ENCODE measurements at places on chromosomes 12 and 14. TPM values are rescaled to one million over a fixed set of nuclear protein-coding genes. Genes with fewer than 3 reads are reported as not detected.

SYT1 gene
- not detected for total RNA-seq

PRR4 gene
- total RNA-seq: not detected

LMNTD1 gene
- total RNA-seq: not detected

SERPINA12 gene
- total RNA-seq: not detected

SLC25A21 gene
- total RNA-seq: 0.44 TPM

NPAS3 gene
- 0.10 TPM for total RNA-seq

KLHL33 gene
- total RNA-seq: not detected

MYH6 gene
- not detected for total RNA-seq

WSCD2 gene
- total RNA-seq: not detected

HOXC11 gene
- total RNA-seq: not detected
